ENCODE measurements at places on chromosomes 3 and 15. TPM values are rescaled to one million over a fixed set of nuclear protein-coding genes. Genes with fewer than 3 reads are reported as not detected.

Gene SAMD7
- not detected for total RNA-seq

Gene ABHD14A
- total RNA-seq, result 10.1 TPM

Gene ADGRG7
- 2.1 TPM for total RNA-seq

Gene ADCY5
- total RNA-seq, result 5.2 TPM

All from endodermal cell (in vitro differentiated cells).